ENCODE measurements at places on chromosomes 5 and 9. TPM values are rescaled to one million over a fixed set of nuclear protein-coding genes. Genes with fewer than 3 reads are reported as not detected.

DNA sequence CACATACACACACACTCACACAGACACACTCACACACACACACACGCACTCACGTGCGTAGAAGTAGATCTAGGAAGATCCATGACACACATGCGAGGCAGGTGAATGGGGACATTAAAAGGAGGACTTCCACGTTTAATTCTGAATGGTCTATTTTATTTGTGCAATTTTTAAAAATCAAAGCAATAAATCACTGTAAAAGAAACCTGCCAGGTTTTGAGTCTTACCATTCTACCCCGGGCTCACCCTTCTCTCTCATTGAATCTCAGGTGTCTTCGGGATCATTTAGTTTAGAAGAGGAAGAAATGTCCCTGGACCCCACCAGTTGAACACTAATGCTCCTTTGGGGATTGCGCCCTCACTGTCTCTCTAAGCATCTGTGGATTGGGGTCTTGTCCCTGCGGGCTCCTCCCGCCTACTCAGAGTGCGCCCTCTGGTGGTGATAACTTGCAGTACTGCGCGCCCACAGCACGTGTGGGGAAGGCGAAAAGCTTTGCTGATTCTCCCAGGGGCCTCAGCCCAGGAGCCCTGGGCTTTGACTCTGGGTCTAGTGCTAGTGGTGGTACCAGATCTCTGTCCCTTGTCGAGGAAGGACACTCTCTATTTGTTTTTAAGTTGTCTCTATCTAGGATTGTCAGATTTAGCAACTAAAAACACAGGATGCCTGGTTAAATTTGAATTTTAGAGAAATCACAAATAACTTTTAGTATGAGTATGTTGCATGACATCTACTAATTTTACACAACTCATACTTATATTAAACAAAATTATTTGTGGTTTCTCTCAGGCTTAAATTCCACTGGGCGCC, 34.8 kb downstream of the BOD1 start:
- no peaks in the 10 kb centered on the region for H3K4me1 ChIP-seq
- peaks cover 3% of the 10 kb centered on the region for H3K27me3 ChIP-seq
- peaks cover 3% of the 10 kb centered on the region for H3K36me3 ChIP-seq
- H3K4me3 ChIP-seq: no peak overlapping the region
- peak; percentile 67 for DNase-seq

GRCh38 chr5:33934176-33934575, 2.0 kb upstream of the RXFP3 start:
- peaks cover 34% of the 10 kb centered on the region for H3K27me3 ChIP-seq
- no peak overlapping the region for H3K27ac ChIP-seq
- H3K4me3 ChIP-seq: no peak overlapping the region
- no peaks in the 10 kb centered on the region for H3K4me1 ChIP-seq

DNA sequence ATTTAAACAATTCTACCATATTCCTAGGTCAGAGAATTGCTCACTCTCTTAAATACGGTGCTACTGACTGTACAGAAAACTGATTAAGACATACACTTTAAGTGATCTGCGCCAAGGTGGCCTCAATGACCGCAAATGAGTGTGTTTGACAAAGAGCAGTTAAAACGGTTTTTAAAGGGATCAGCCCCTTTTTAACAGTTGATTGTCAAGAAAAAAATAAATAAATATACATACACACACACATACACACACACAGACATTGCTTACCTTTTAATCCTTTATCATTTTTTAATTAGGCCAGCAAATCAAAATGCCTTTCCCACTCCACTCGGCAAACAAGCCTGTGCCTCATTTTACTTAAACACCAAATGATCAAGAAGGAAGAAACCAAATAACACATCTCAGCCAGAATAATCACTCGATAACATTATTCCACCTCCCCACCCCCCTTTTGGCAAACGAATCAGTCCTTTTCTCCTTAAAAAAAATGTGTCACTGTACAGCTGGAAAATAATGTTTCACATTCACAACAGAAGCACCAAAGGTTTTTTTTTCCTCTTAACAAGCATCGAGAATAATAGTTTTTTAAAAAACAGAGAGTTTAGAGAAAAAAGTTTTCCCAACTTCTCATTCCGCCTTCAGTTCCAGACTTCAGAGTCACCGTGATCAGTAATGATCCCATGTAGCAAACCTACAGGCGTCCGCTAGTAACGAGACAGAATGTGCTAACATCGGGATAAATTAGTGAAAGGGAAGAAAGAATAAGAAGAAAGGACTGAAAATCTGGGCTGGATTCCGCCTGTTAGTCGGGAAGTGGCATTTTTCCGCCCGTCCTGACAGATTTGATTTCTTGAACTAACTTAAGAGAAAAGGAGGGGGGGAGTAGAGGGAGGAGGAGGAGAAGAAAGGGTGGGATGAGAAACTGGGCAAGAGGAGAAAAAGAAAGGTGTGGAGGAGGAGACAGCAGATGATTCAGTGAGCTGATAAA, at the start of gene ZNF608:
Gene ZNF608, minus strand, starts transcription at position 712 of the 988 bp plus-strand sequence. CDS start 1,650 bp downstream, outside the sequence.
- DNase-seq: no peak
- H3K36me3 ChIP-seq: no peaks in the 10 kb centered on the region
- peak within 1 kb of the TSS; percentile 52 for H3K4me3 ChIP-seq
- no peak within 1 kb of the TSS for H3K27ac ChIP-seq
- H3K27me3 ChIP-seq: peaks cover 29% of the 10 kb centered on the region

DNA sequence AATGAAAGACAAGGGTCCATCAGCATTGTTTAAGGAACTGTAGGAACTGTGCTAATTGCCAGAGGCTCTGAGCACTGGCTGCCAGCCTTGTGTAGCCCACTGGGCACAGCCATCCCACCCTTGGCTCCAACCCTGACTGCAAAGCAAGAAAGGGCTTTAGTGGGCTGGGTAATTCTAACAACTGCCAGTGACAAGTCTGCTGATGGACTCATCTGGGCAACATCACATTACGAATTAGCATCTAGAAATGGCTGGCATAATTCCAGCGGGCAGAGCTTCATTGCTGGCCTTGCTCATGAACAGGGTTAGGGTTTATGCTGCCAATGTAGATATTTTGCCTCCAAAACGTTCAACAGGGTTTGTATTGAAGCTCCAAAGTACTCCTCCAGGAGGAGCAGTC, 326.9 kb downstream of the ARHGEF28 start:
- H3K36me3 ChIP-seq: no peaks in the 10 kb centered on the region
- no peak for DNase-seq
- no peak overlapping the region for H3K4me3 ChIP-seq

The BTNL8 gene
- not detected for total RNA-seq

GRCh38 chr5:1244976-1245375, 19.8 kb downstream of the SLC6A18 start:
- no peaks in the 10 kb centered on the region for H3K36me3 ChIP-seq
- no peaks in the 10 kb centered on the region for H3K4me1 ChIP-seq
- H3K4me3 ChIP-seq: no peak overlapping the region
- peaks cover 7% of the 10 kb centered on the region for H3K27me3 ChIP-seq

Measured in activated CD8-positive, alpha-beta T cell treated with anti-CD3 and anti-CD28 coated beads for 36 hours (primary cell).